Hepatocyte (in vitro differentiated cells): ENCODE measurements at places on chromosomes 3 and 15. TPM values are rescaled to one million over a fixed set of nuclear protein-coding genes. Genes with fewer than 3 reads are reported as not detected.

DNA sequence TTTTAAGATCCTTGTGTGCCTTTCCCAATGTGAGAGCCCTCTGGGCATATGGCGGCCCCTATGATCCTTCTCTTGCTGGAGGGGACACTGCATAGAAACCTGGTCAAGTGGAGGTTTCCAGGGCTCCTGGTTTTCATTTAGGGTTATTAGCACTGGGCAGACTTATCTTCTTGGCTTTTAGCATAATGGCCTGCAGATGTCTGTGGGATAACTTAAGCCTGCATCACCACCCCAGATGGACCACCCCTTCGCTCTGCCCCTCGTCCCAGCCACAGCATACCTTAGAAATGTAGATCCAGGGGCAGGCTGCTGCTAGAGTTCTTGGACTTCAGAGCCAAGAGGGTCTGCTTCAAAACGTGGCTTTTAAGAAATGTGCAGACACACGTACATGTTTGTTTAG lies 340.3 kb upstream of the CTDSPL start:
- H3K27me3 ChIP-seq: no peaks in the 10 kb centered on the region
- H3K4me3 ChIP-seq: no peak overlapping the region
- H3K4me1 ChIP-seq: peaks cover 9% of the 10 kb centered on the region

GRCh38 chr3:157418104-157418503 lies 18.5 kb upstream of the PTX3 start:
- DNase-seq: no peak
- no peak overlapping the region for H3K27ac ChIP-seq
- no peak overlapping the region for H3K4me3 ChIP-seq
- H3K27me3 ChIP-seq: no peaks in the 10 kb centered on the region
- no peaks in the 10 kb centered on the region for H3K36me3 ChIP-seq

DNA sequence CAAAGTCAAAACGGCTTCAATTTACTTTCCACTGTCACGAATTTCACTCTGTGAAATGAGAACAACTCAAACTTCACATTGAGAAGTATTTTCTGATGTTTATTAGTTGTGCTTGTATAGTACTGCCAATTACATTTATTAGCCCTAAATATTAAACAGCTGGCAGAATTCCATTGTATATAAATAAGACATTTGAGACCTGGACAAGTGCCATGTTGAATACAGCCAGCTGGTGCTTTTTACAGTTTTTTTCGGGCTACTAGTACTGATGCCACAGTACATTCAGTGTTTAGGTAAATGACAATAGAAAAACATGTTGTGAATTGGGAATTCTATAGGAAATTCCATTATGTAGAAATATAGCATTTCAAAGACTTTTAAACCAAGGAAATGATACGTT lies 79.0 kb downstream of the EPHA3 start:
- no peak overlapping the region for H3K27ac ChIP-seq
- no peak overlapping the region for H3K4me3 ChIP-seq

- no peaks in the 10 kb centered on the region for H3K27me3 ChIP-seq
- H3K36me3 ChIP-seq: no peaks in the 10 kb centered on the region
- no peak for DNase-seq
- H3K4me3 ChIP-seq: no peak overlapping the region
- H3K4me1 ChIP-seq: peaks cover 10% of the 10 kb centered on the region
Observed at GRCh38 chr15:77226652-77227051, 155.7 kb upstream of the TSPAN3 start.

GRCh38 chr15:63855735-63856134 lies 22.0 kb upstream of the HERC1 start:
- H3K4me3 ChIP-seq: no peak overlapping the region
- H3K27me3 ChIP-seq: no peaks in the 10 kb centered on the region
- DNase-seq: no peak
- peaks cover 3% of the 10 kb centered on the region for H3K4me1 ChIP-seq
- H3K36me3 ChIP-seq: no peaks in the 10 kb centered on the region
- H3K27ac ChIP-seq: no peak overlapping the region

Gene ITPKA
- 18.5 and 20.5 TPM in 2 replicates for total RNA-seq

Gene CRYGS
- 0.92 and 1.9 TPM in 2 replicates for total RNA-seq

GRCh38 chr3:21168471-21168870 lies 582.5 kb downstream of the ZNF385D start:
- no peaks in the 10 kb centered on the region for H3K4me1 ChIP-seq
- no peaks in the 10 kb centered on the region for H3K27me3 ChIP-seq
- DNase-seq: no peak
- no peak overlapping the region for H3K27ac ChIP-seq

- no peak overlapping the region for H3K27ac ChIP-seq
- H3K4me3 ChIP-seq: no peak overlapping the region
- H3K36me3 ChIP-seq: no peaks in the 10 kb centered on the region
- DNase-seq: no peak
- H3K4me1 ChIP-seq: no peaks in the 10 kb centered on the region
- H3K27me3 ChIP-seq: no peaks in the 10 kb centered on the region
Observed at GRCh38 chr3:104805508-104805907, 561.2 kb upstream of the ALCAM start.

- H3K27ac ChIP-seq: no peak overlapping the region
- no peaks in the 10 kb centered on the region for H3K4me1 ChIP-seq
Observed at GRCh38 chr15:33601461-33601860, 290.7 kb downstream of the RYR3 start.

- H3K36me3 ChIP-seq: no peaks in the 10 kb centered on the region
- no peak for DNase-seq
- no peaks in the 10 kb centered on the region for H3K4me1 ChIP-seq
- no peak overlapping the region for H3K27ac ChIP-seq
- H3K27me3 ChIP-seq: no peaks in the 10 kb centered on the region
Observed at GRCh38 chr15:92068121-92068520, 214.6 kb downstream of the SLCO3A1 start.

Gene SLC24A5
- not detected in 2 replicates for total RNA-seq

DNA sequence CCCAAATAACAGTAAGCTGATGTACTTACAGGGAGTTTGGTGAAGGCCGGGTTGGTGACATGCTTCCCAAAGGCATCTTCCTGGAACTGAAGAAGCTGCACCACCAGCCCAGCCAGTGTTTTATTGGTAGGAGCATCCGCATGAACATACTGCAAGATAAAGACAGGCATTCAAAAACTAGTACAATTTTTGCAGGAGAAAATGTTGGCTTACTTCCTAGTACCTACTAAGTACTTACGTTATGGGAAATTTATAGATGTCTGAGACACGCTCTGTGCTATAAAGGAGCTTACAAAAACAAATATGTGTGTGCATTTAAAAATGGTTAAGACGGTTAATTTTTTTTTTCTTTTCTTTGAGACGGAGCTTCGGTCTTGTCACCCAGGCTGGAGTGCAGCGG lies 8.9 kb downstream of the SMARCC1 start:
- no peak for DNase-seq
- H3K27ac ChIP-seq: no peak overlapping the region
- no peaks in the 10 kb centered on the region for H3K36me3 ChIP-seq
- no peaks in the 10 kb centered on the region for H3K27me3 ChIP-seq
- no peak overlapping the region for H3K4me3 ChIP-seq
- no peaks in the 10 kb centered on the region for H3K4me1 ChIP-seq

GRCh38 chr3:192914848-192915247 lies 2.8 kb downstream of the MB21D2 start:
- no peak overlapping the region for H3K4me3 ChIP-seq
- H3K27me3 ChIP-seq: no peaks in the 10 kb centered on the region
- H3K27ac ChIP-seq: no peak overlapping the region
- H3K4me1 ChIP-seq: peaks cover 13% of the 10 kb centered on the region
- no peak for DNase-seq

DNA sequence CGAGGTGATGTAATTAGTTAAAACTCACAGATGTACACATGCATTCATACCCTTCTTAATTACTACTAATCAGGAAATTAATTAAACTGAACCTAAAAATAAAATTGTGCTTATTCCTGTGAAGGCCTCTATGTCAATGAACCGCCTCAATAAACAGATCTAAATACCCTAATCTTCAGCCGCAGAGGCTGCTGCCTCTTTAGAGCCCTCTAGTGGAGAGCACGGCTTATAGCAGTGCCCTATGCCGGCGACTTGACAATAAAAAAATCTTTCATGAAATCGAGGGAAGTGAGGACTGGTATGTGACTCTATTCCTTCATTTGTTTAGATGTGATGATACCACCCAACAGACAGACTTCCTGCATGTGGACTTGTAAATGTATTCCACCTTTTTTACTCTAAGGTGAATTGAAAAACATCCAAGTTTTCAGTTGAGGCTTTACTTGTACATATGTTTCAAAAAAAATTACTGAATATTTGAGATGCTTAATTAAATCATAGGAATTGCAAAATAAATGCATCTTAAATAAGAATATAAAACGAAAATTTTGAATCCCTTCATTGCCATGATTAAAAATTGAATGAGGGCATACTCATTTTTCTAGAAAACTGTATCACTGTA lies 8.3 kb upstream of the EPHA3 start:
- DNase-seq: peak; percentile 67
- no peaks in the 10 kb centered on the region for H3K36me3 ChIP-seq
- H3K4me1 ChIP-seq: no peaks in the 10 kb centered on the region
- H3K4me3 ChIP-seq: no peak overlapping the region

DNA sequence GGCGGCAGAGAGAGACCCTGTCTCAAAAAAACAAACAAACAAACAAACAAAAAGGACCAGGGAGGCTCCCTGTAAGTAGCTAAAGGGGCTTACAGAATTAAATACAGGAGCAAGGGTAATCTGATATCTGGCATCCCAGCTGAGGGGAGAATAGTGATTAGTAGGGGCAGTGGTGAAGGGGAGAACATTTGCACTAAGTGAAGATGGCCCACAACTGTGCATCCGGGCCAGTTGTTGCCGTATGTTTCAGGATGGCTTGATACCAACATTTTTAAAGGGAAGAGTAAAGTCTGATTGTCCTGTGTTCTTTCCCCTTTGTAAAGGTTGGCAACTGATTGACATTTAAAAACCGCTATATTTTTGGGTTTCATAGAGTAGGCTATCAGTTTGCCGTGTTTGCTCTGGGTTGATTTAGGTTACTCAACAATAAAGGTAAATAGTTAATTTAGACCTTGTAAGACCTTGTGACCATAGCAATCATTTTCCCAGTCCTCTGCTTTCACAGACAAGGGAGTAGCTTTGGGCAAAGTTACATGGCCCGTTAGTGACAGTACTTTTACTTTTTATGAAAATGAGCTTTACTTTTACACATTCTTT lies 167.8 kb downstream of the PTPRG start:
- no peaks in the 10 kb centered on the region for H3K27me3 ChIP-seq
- DNase-seq: no peak
- no peaks in the 10 kb centered on the region for H3K36me3 ChIP-seq
- H3K4me3 ChIP-seq: no peak overlapping the region
- H3K27ac ChIP-seq: no peak overlapping the region

Gene HYAL1
- 22.3 and 34.3 TPM in 2 replicates for total RNA-seq

Gene RAB8B
- 36.9 and 40.5 TPM in 2 replicates for total RNA-seq

DNA sequence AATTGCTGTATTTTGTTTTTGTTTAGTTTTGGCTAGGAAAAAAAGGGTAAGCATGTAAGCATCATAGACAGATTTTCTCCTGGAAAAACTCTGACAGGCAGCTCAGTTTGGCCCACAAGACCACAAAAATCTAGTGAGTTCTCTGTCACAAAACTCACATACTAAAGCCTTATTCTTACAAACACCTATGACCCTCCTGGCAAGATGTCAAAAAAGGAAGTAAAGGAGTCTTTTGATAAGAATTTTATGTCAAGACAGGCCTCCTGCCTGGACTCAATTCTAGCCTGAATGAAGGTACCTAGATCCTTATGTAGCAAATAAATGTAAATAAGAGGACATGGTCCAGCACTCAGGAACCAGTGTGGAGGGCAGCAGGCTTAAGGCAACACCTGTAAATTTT lies 668.3 kb upstream of the ZNF385D start:
- H3K27ac ChIP-seq: no peak overlapping the region
- H3K27me3 ChIP-seq: no peaks in the 10 kb centered on the region
- H3K36me3 ChIP-seq: no peaks in the 10 kb centered on the region
- no peak for DNase-seq

- no peaks in the 10 kb centered on the region for H3K27me3 ChIP-seq
- H3K4me3 ChIP-seq: no peak overlapping the region
- no peaks in the 10 kb centered on the region for H3K4me1 ChIP-seq
- H3K36me3 ChIP-seq: no peaks in the 10 kb centered on the region
Observed at GRCh38 chr3:48459331-48459730, 12.8 kb downstream of the ATRIP start.

DNA sequence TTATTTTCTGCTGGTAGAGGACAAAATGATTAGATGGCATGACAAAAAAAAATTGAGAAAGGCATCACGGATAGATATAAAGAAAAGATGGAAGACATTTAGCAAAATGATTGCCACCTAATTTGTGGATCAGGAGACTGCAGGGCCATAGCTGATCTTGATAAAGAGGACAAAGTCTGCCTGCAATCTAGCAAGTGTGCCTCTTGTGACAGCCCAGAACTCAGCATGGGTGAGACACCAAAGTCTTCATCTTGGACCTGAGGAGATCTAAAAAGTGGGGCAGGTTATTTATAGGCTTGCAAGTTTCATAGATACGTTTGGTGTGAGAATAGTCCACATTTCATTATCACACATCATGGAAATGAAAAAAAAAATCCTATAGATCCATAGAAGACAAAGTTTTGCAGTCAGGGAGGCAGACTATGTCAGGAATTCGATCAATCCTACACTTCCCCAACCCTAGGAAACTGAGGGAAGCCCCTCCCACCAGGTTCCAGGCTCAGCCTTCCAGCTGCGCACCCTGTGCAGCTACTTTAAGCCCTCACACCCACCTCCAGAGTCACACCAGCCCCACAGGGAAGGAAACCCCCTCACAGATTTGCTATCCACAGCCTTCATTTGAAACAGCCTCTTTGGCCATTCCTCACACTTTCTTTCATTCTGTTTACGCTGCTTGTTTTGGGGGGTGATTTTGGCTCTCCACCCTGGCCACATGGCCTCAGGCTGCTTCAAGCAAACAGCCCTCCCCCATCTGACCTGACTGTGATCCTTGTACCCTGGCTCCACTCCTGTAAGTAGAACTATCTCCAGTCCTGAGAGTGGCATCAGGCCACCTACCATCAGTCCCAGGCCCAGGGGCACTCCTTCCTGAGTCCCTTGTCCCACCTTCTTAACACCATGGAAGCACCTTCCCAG lies 28.1 kb upstream of the KLHL6 start:
- peak overlapping the region; percentile 84 for H3K27ac ChIP-seq
- H3K4me3 ChIP-seq: no peak overlapping the region
- no peaks in the 10 kb centered on the region for H3K36me3 ChIP-seq
- no peaks in the 10 kb centered on the region for H3K27me3 ChIP-seq
- peak; percentile 38 for DNase-seq

DNA sequence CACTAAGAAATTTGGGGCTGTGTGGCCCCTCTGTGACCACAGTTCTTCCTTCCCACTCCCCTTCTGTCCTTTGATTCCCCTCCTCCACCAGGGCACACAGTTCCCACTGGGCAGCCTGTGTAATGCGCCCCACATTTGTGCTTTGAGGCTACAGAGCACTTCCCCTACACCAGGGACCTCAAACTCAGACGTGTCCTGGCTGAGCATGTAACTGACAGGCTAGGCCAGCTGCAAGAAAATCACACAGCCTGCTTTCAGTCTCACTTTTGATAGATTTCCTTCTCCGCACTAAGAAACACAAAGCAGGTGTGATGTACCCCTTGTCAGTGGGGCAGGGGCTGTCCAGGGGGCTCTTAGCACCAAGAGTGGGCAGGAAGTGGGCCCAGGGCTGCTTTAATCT lies 29.6 kb downstream of the PRKCD start:
- H3K27me3 ChIP-seq: no peaks in the 10 kb centered on the region
- DNase-seq: no peak

Gene PLSCR5
- total RNA-seq: 0.60 and 2.0 TPM in 2 replicates
